Left lung (tissue), 14 donors: ENCODE measurements at places on chromosomes 12 and 14. TPM values are rescaled to one million over a fixed set of nuclear protein-coding genes. Genes with fewer than 3 reads are reported as not detected.
A peak's percentile ranks its signal among the peaks of the same experiment; 100 is the strongest.

- H3K4me1 ChIP-seq = no peaks in the 10 kb centered on the region
- DNase-seq = no peak
- H3K27ac ChIP-seq = no peak overlapping the region
- no peaks in the 10 kb centered on the region for H3K27me3 ChIP-seq
Observed at GRCh38 chr14:33622496-33622895, 328.4 kb downstream of the EGLN3 start.

Gene CLEC4D
- polyA plus RNA-seq = 0.17 TPM

DNA sequence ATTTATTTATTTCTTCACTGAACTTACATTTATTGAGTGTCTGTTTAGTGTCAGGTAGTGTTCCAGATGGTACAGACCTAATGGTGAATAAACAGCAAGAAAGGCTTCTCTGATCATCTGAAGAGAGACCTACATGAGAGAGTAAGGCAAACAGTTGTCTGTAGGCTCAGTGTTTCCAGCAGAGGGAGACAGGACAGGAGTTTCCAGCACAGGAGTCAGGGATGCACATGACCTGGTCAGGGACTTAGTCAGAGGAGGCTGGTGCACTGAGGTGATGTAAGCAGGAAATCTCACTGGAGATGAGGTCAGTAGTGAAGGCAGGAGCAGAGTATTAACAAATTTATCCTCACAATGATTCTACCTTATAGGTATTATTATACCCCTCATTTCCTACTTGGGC is 233.2 kb downstream of the MDGA2 start:
- no peak overlapping the region for H3K4me3 ChIP-seq
- no peaks in the 10 kb centered on the region for H3K36me3 ChIP-seq
- no peaks in the 10 kb centered on the region for H3K4me1 ChIP-seq
- H3K27me3 ChIP-seq = no peaks in the 10 kb centered on the region

Gene HCAR2
- 0.10 TPM for polyA plus RNA-seq

Gene ZNF385A
- 11.2 TPM for polyA plus RNA-seq

DNA sequence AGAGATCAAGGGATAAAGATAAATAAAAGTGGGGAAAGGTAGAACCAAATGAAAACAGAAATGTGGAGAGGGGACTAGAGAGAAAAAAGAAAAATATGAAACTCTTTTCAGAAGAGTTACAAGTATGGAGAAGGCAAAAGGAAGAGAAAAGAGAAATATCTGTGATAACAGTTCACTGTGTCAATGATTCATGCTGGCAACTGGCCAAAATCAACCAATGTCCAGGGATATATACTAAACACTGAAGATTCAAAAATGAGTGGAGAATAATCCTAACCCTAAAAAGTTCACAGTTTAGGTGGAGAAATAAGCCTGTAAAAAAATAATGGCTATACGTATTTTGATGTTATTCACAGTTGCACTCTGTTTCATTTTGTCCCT is 372.3 kb upstream of the KITLG start:
- no peak overlapping the region for H3K4me3 ChIP-seq
- H3K27ac ChIP-seq = no peak overlapping the region
- no peaks in the 10 kb centered on the region for H3K36me3 ChIP-seq
- no peaks in the 10 kb centered on the region for H3K4me1 ChIP-seq

Gene NUP37
- 32.9 TPM for polyA plus RNA-seq

Gene LIN7A
- 22.7 TPM for polyA plus RNA-seq

DNA sequence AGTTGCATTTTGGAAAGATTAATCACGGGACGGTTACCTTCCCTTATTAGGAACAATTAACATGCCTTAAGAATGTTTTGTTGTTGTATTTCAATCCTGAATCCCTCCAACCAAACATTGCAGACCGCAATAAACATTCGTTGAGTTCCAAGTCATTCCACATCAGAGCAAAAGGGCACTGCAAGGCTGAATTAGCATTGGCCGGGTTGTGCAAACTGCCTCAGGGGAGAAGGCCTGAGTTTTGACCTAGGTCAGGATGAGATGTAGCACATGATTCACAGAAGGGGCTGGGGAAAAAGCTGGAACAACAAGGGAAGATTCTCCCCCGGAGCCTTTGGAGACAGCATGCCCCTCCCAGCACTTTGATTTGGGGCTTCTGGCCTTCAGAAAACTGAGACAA is 82.1 kb upstream of the BDKRB2 start:
- DNase-seq = no peak
- no peak overlapping the region for H3K27ac ChIP-seq
- no peak overlapping the region for H3K4me3 ChIP-seq
- H3K27me3 ChIP-seq = no peaks in the 10 kb centered on the region

- H3K36me3 ChIP-seq = no peaks in the 10 kb centered on the region
- DNase-seq = no peak
- no peak overlapping the region for H3K27ac ChIP-seq
- peaks cover 8% of the 10 kb centered on the region for H3K4me1 ChIP-seq
Observed at GRCh38 chr14:75223664-75224154, 47.3 kb upstream of the TMED10 start.

DNA sequence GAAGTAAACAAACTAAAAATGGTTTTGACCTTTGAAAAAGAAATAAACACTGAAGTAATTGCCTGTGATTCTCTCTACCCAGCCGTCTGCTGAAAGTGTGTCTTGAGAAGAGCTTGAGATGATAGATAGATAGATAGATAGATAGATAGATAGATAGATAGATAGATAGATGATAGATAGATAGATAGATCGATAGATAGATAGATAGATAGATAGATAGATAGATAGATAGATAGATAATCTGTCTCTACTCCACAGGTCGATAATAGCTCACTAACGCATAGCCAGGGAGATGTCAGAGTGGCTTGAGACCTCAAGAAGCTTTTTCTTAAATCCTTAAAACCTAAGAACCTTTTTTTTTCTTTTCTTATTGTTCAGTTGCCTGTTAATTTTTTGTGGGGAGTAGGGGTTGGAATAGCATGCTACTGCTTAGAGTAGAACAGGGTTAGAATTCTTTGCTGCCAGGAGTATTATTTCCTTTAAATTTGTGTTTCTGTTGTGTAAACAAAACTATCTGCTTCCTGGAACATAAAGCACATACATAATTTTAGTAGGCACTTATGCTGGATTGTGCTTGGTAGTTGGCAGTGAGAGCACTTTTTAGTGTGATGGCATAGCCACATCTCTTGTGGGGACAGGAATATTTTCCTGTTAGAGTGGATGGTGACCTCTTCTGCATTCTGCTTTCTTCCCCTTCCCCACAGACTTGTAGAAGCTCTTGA is 169.5 kb downstream of the FBXL14 start:
- no peaks in the 10 kb centered on the region for H3K4me1 ChIP-seq
- no peak overlapping the region for H3K4me3 ChIP-seq
- no peak overlapping the region for H3K27ac ChIP-seq
- no peak for DNase-seq
- H3K36me3 ChIP-seq = no peaks in the 10 kb centered on the region

DNA sequence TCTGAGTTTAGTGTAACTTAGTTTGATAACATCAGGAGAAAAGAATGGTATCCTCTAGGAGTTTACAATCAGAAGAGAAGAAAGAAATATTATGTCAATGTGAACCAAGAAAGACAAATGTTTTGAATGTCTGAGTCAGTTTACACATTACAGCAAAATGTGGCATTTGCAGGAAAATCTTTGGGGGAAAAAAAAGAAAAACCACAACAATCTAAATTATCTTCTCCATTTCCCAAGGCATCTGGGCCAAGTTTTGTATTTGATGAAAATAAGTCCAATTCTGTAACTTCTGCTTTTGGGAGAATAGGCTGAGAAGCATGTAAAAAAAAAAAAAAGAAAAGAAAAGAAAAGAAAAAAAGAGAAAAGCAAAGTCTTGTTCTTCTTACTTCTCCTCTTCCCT is 58.8 kb upstream of the FLRT2 start:
- DNase-seq = no peak
- no peaks in the 10 kb centered on the region for H3K36me3 ChIP-seq
- H3K4me1 ChIP-seq = peaks cover 6% of the 10 kb centered on the region
- H3K27ac ChIP-seq = no peak overlapping the region
- no peak overlapping the region for H3K4me3 ChIP-seq

Gene PRIM1
- 20.6 TPM for polyA plus RNA-seq

DNA sequence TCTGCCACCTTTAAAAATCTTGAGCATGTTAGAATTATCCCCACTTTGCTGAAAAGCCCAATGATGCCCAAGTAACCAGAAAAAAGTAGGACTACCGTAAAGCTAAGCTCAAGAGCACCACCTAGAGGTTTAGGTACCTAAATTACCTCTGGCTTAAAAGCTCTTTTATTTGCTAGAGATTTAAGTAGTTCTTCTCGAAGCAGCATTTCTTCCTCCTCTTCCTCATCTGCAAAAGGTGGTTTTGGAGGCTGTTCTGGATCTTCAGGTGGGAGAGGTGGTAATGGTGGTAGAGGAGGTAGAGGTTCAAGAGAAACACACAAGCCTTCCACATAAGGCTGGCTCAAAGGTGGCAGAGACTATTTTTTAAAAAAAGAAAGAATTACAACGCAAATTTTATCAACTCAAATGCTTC is 26.9 kb downstream of the ZFC3H1 start:
- H3K27ac ChIP-seq = no peak overlapping the region
- peaks cover 99% of the 10 kb centered on the region for H3K36me3 ChIP-seq
- H3K4me3 ChIP-seq = no peak overlapping the region
- peak; percentile 55 for DNase-seq
- H3K27me3 ChIP-seq = no peaks in the 10 kb centered on the region

- H3K4me1 ChIP-seq = no peaks in the 10 kb centered on the region
- peaks cover 37% of the 10 kb centered on the region for H3K27me3 ChIP-seq
- H3K27ac ChIP-seq = no peak overlapping the region
Observed at GRCh38 chr14:96581902-96582301, 79.7 kb downstream of the PAPOLA start.

- no peaks in the 10 kb centered on the region for H3K36me3 ChIP-seq
- H3K27me3 ChIP-seq = no peaks in the 10 kb centered on the region
- H3K4me3 ChIP-seq = peak overlapping the region; percentile 70
- peaks cover 50% of the 10 kb centered on the region for H3K4me1 ChIP-seq
- peak; percentile 46 for DNase-seq
Observed at GRCh38 chr12:59597385-59597781, 1.6 kb downstream of the SLC16A7 start.

GRCh38 chr12:117207675-117208074 is 17.4 kb upstream of the FBXO21 start:
- no peaks in the 10 kb centered on the region for H3K27me3 ChIP-seq
- no peak overlapping the region for H3K4me3 ChIP-seq
- no peaks in the 10 kb centered on the region for H3K4me1 ChIP-seq
- H3K27ac ChIP-seq = no peak overlapping the region
- no peaks in the 10 kb centered on the region for H3K36me3 ChIP-seq

Gene COQ10A
- 13.7 TPM for polyA plus RNA-seq

Gene CCDC177
- 0.05 TPM for polyA plus RNA-seq

DNA sequence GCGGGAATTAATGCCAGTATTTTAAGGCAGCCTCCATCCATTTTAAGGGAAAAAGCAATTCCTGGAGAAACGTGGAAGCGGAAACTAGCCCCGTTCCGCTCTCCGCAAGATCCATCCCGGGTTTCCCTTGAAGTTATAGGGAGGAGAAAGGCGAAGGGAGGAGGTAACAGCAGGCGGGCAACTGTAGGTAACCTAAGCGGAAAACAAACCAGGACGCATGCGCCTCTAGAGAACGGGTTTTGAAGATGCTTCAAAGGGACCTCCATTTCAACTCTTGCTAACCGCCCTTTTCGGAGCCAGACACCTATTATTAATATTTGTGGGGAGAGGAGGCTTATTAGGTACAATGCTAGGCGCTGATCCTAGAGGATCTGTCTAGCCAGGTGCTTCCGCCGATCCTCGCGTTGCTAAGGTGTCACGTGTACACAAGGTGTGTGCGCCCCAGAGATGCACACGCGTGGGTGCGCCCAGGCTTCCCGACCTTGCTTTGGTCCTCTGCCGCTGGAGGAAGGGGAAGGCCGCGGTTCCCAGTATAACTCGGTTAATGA is 6.2 kb downstream of the TBX5 start:
- no peak for DNase-seq
- peaks cover 100% of the 10 kb centered on the region for H3K27me3 ChIP-seq
- H3K4me3 ChIP-seq = no peak overlapping the region
- no peaks in the 10 kb centered on the region for H3K36me3 ChIP-seq

Gene GZMH
- 0.92 TPM for polyA plus RNA-seq

DNA sequence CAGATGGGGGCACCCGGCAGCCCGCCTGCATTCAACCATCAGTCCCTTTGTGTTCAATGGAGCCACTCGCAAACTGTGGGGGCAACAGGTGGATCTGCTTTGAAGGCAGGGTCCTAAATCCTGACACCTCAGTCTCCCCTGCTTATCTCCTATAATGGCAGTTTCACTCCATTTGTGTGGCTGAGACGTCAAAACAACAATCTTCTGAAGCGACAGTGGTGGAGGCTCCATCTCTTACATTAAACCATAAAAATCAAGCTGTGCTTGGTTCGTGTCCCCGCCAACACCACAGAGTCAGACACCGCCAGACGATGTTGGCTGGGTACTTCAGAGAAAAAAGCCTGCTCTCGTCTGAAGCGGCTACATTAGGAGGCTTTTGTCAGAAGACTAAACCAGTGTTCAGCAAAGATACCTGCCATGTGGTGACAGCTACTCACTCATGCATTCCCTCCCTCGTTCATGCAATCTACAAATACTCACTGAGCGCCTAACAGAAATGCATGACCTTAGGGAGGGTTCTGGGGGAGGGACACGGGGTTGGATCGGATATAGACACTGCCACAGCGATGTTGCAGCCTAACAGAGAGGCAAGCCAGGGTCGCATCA is 253.9 kb downstream of the FOXN3 start:
- peaks cover 8% of the 10 kb centered on the region for H3K4me1 ChIP-seq
- no peak for DNase-seq
- no peak overlapping the region for H3K4me3 ChIP-seq
- H3K36me3 ChIP-seq = no peaks in the 10 kb centered on the region
- no peaks in the 10 kb centered on the region for H3K27me3 ChIP-seq
- no peak overlapping the region for H3K27ac ChIP-seq

Gene PLEKHA5
- polyA plus RNA-seq = 34.2 TPM

DNA sequence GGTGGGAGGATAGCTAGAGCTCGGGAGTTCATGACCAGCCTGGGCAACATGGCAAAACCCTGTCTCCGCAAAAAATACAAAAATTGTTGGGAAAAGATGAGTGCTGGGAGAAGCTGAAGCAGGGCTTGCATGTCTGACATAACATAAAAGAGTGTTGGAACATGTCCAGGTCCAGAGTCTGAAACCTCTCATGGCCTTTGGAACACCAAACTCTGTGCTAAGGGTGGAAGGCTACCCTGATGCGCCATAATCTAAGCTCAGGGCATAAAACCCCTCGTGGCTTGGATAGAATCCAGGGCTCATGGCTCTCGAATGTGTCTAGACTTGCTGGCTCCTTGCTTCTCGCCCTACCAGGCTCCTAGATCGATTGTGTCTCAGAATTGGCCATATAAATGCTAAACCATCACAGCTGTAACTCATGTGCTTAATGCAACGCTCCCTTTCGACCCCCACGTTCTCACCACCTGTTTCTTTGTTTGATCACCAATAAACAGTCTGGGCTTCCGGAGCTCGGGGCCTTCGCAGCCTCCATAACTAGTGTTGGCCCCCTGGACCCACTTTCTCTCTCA is 6.7 kb upstream of the CLEC7A start:
- no peak for DNase-seq
- H3K4me1 ChIP-seq = no peaks in the 10 kb centered on the region
- H3K27me3 ChIP-seq = no peaks in the 10 kb centered on the region
- no peak overlapping the region for H3K4me3 ChIP-seq
- no peaks in the 10 kb centered on the region for H3K36me3 ChIP-seq
- no peak overlapping the region for H3K27ac ChIP-seq
